ENCODE measurements at places on chromosomes 5 and 9.

- no peak for DNase-seq
Measured at GRCh38 chr9:117060963-117061362, 353.9 kb downstream of the ASTN2 start.

GRCh38 chr5:119708076-119708790 lies 78.9 kb downstream of the FAM170A start:
- no peak for DNase-seq

GRCh38 chr5:34657274-34657921 lies 1.3 kb downstream of the RAI14 start:
- DNase-seq, result peak; percentile 35

DNA sequence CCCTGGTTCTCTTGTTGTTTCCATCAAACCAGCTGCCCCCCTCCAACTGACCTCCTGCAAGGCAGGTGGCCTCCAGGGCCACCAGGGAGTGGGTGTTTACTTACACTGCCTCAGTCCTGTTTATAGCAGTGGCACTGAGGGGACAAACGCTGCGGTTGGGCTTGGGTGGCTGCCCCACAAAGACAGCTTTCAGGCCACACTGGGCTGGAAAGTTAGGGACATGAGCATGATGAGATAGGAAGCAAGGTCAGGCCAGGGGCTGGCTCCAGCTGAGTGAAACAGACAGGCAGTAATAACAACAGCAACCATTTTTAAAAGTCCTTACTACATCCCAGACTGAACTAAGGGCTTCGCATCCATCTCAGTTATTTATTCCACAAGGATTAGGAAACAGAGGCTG lies 20.6 kb downstream of the BOD1 start:
- DNase-seq, result no peak

DNA sequence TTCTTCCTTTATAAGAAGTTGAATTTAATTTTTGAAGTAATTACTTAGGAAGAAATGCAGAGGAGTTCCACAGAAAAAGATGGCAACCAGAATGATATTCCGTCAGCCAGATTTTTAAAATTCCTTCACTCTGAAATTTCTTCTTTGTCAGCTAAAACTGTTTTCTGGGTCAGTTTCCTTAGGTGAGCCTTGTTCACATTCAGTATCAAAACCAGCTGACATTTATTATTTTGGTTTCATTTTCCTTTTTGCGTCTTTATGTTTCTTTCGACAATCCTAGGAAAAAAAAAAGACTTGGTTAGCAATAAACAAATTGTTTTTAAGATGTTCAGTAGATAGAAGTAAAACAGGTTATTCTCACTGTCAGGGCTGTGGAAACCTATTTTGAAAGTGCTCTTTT lies 4.1 kb upstream of the IARS1 start:
- no peak for DNase-seq

- no peak for DNase-seq
Measured at GRCh38 chr5:40521925-40522324, 157.8 kb upstream of the PTGER4 start.

DNA sequence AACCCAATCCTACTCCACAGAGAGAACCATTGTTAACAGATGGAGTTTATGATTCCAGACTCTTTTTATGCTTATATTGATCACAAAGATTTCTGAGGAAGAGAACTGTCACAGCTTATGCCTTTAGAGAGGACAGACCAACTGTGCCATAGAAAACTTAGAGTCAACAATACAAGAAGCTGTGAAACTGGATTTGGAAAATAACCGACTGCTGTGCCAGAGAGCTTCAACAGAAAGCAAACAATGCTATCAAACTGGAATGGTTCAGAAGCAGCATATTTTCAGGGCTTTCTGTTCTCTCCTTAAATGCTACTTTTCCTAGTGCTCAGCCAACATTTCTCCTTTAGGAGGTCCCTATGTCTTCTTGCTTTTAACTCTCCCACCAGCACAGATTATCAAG lies 5.0 kb downstream of the DCTN4 start:
- DNase-seq, result no peak

GRCh38 chr5:61464512-61464911 lies 132.5 kb downstream of the ZSWIM6 start:
- no peak for DNase-seq

GRCh38 chr9:121741228-121741918 lies 89.9 kb downstream of the DAB2IP start:
- DNase-seq, result peak; percentile 43

GRCh38 chr5:74391410-74391809 lies 249.1 kb downstream of the ENC1 start:
- no peak for DNase-seq

GRCh38 chr5:132506094-132506692 lies 15.6 kb upstream of the IRF1 start:
- DNase-seq, result peak; percentile 48

GRCh38 chr9:137286975-137287383 lies 9.5 kb downstream of the TOR4A start:
- DNase-seq, result peak; percentile 74

DNA sequence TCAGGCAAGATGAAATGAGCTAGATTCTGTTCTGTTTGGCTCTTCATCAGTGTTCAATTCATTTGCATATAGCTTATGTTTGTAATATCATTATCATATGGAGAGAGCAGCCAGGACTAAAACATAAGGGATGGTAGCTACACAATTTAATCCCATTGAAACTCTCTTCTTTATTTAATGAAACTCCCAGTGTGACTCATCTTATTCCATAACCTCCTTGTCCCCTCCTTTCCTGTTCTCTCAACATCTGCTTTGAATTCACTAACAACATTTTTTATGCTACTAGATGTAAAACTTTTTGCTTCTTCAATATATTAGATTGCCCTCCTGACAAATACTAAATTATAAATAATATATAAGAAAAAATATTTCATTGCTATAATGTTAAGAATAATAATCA lies 1823.4 kb downstream of the MAT2B start:
- DNase-seq, result no peak

GRCh38 chr5:174172152-174172551 lies 126.6 kb downstream of the NSG2 start:
- no peak for DNase-seq

GRCh38 chr9:14097215-14097614 lies 216.7 kb downstream of the NFIB start:
- no peak for DNase-seq

- DNase-seq, result no peak
Measured at GRCh38 chr9:100317706-100318105, 35.0 kb downstream of the TEX10 start.

DNA sequence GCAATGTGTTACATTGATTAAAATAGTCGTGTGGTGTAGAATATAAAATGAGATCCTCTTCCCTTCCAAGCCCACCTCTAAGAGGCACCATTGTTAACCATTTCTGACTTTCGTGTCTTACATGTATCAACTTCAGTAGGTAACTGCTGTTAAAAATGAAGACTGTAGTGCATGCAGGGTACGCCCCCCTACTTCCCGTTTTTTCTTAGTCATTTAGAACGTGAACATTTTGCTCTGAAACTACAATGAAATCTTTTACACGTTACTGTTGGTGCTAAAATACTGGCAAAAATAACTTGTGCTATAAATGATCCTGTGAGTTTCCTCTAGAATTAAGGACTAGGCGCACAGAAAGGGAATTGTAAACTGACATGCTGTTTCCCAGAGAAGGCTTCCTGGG lies 41.5 kb downstream of the WNK2 start:
- no peak for DNase-seq

- no peak for DNase-seq
Measured at GRCh38 chr5:19923742-19924141, 64.3 kb downstream of the CDH18 start.
